ENCODE measurements at places on chromosomes 2 and 18.

- DNase-seq: no peak
Observed at GRCh38 chr2:120625865-120626560, 109.7 kb upstream of the GLI2 start.

DNA sequence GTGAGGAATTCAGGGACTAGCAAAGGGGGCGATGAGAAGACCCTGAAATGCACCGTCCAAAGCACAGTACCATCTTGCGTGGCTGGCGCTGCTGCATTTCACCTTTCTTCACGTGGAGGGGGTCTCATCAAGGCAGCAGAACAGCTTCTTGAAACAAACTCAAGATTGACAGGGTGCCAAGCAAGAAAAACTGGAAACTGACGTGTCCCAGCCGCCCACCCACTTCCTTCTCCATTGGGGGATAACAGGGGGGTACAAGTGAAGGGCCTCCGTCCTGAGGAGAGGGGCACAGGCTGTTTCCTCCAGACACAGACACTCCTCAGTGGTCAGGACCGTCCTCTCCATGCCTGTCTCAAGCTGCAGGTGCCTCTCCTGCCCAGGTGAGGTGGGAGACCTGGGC lies 32.5 kb downstream of the HDAC4 start:
- no peak for DNase-seq

DNA sequence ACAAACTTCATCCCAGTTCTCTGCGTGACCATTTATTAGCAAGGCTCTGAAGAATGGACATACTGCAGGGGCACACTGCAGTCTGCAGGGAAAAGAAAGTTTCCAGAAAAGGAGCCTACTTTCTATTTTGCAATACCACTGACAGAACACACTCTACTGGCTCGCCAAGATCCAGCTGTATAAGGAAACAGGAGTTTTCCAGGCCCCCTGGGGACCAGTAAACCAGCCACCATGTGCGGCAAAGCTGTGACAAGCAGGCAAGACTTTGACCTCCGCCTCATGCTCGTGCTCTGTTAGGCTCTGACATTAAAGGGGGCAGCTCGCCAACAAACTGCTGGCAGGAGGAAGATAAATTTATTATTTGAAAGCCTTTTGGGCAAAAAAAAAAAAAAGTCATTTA lies 67.3 kb downstream of the CCBE1 start:
- no peak for DNase-seq

DNA sequence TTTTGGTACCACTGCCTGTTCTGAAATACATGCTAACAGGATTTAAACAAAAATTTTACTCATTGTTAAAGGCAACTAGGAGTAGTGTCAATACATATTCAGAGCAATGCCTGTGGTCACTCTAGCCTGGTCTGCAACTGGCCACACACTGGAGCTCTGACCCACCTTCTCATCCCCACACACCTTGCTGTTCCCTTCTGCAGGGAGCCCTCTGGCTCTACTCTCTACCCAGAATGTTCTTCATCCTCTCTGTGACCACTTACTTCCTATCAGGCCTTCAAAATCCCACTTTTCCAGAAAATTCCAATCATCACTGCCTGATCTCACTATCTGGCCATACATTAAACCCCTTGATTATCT lies 102.3 kb upstream of the NFU1 start:
- DNase-seq: no peak

DNA sequence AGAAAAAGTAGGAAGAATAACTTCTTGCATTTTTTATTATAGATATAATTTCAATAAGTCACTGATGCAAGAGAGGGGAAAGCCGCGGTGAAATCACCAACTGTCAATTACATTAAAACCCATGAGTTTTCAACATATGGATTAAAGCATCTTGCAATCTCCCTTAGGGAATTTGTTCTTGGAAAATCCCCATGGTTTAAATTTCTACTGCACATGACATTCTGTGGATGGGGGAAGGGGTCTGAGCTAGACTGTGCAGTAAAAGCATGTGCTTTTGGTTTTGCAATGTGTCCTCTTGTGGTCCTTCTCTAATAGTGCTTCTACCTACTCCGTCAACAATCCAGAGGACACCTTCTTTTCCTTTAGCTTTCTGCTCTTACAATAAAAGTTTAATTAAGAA lies 894.0 kb downstream of the DCDC2C start:
- no peak for DNase-seq

DNA sequence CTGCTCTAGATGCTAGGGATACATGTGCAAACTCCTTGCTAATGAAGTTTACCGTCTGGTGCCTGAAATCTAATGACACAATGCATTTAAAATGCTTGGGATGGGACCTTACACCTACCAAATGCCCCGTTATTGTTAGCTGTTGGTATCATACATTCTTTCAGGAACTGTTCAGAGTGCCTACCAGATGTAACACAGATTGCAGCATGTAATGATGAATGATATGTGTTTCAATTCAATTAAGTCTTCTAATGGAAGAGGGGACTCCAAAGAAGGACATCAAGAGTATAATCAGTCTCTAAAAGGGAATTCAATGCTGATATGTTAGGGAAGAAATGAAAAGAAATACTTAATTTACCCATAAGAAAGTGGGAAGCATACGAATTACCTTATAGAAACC lies 3.2 kb downstream of the LYPD6 start:
- no peak for DNase-seq

DNA sequence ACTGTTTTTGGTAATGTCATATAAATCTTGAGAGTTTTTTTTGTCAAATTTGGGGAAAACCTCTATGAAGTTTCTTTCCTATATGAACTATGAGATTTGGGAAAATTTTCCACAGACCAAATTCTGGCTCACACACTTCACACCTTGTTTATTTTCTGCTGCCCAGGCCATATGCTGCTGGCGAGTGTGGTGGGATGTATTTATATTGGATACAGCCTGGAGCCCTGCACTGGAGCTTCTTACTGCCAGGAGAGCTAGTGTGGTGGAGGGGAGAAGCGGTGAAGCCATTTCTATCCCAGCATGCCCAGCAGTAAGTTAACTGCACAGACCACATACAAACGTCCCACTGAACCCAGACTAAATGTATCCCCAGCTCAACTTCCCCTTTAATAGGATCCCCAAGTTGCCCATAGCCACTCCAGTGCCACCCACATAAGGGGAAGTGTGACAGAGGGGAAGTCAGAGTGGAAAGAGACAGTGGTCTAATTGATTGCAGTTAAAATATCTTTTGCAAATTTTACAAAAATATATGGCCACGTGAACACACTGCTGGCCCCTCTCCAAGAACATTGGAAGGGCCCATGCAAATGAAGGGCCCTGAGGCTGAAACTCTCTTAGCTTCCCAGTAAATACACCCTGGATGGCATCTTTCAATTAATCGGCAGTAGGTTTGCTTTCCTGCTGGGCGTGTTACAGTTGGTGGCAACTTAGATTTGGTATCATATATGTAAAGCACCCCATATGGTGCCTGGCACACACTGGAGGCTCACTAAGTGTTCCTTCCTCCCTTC lies 146.6 kb upstream of the ITGA6 start:
- DNase-seq: no peak

- no peak for DNase-seq
Observed at GRCh38 chr18:71797554-71797953, 746.6 kb downstream of the CBLN2 start.

DNA sequence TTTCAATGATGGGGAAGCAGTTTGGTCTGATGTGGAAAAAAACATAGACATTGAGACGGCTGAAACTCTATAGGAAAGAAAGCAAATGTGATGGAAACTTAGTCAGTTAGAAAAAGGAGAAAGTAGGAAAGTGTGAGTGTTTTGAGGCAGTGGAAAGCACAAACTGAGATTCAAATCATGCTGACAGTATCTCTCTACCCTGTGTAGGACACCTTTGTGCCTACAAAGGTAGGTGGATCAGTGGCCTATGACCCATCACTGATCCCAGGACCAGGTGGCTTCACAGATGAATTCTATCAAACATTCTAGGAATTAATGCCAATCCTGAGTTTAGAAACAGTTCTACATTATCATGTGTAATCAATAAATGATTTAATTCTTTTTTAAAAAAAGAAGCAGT lies 57.1 kb downstream of the CD226 start:
- no peak for DNase-seq

DNA sequence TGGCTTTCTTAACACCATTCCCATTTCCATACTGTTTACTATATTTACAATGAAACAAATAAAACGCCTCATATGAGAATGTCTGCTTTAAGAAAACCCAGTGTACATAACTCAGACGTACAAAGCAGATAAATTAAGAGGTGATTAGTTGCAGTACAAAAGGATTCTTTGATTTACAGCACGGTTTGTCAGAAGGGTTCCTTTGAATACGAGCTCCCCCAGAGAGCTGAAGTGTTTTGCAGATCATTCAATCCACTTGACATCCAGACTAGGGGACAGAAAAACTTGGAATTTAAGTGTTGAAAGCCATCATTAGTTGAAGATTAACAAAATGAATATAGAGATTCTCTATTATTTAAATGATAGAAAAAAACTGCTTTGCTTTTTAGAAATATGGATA lies 72.5 kb downstream of the RAPGEF4 start:
- DNase-seq: no peak

- no peak for DNase-seq
Observed at GRCh38 chr2:40448476-40449079, 3.3 kb downstream of the SLC8A1 start.

GRCh38 chr2:150878356-150878755 lies 383.3 kb downstream of the RBM43 start:
- DNase-seq: no peak

DNA sequence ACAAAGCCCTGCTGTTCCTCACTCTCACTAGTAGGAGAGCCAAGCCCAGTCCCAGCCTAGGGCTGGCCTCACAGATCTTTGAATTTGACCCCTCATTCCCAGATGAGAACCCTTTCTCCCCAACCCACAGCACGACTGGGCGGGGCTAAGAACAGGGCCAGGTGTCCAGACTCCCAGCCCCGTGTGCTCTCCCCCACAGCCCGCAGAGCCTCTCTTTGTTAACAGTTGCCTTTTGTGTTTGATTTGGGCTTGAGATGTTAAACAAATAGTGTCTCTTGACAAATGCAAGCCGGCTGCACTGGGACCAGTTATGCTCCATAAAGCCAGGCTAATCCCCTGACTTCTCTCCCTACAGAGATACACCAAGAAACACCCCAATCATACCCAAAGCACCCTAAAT lies 4.7 kb upstream of the KCNK3 start:
- no peak for DNase-seq

- DNase-seq: no peak
Observed at GRCh38 chr2:88596141-88596830, 31.0 kb downstream of the EIF2AK3 start.

GRCh38 chr2:81481242-81481993 lies 1176.9 kb upstream of the LRRTM1 start:
- no peak for DNase-seq

DNA sequence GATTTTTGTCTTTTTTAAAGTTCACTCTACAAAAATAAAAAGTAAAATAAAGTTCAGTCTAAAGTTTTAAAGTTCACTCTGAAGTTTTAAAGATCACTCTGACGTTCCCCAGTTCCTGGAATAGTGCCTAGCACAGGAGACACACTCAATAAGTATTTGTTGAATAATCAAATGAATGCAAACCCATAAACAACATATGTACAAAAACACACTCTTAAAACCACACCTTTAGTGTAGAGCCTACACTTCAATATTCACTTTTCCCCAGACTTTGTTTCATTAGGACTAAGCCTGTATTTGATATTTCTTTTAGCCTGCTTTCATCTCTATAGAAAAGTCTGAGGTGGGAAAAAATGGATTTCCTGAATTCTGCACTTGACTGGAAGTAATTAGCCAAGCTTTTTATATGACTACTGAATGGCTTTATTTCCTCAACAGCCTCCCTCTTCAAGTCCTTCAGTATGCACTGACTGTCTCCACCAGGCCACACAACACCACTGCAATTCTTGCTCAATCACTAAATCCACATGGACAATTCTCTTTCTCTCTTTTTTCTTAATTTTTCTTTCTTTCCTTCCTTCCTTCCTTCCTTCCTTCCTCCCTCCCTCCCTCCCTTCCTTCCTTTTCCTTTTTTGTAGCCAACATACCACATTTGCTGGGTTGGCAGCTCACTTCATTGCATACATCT lies 104.6 kb downstream of the SS18 start:
- no peak for DNase-seq

DNA sequence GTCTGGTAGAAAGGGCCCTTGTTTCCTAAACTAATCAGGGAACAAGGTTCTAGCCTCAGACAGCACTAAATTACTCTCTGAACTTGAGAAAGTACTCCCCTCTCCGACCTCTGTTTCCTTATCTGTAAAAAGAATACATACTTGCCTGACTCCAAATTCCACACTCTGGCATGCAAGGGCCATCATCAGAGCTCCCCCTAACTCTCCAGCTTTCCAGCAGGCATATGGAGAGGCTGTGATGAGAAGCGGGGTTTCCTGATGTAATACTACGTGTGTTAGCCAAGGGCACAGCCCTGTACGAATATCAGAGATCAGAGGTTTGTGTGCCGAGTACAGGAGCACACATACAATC lies 1.8 kb upstream of the EVA1A start:
- DNase-seq: no peak

- no peak for DNase-seq
Observed at GRCh38 chr18:48293954-48294898, 115.0 kb downstream of the ZBTB7C start.

GRCh38 chr18:44935455-44935854 lies 254.8 kb downstream of the SETBP1 start:
- no peak for DNase-seq

DNA sequence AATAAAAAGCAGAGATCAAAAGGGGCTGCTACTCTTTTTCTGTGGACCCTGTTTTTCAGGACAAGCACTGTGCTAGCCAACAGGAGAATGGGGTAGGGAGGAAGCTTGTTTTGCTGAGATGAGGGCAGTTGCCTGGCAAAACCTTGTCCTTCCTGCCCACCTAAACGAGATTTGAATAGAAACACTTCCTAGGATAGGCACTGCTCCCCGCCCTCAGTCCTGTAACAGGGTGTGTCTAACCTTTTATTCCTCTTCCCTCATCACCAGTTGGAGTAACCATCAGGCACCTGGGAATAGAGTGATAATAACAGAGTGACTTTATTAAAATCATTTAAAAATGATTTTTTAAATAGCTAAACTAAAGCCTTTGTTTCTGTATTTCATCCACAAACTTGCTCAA lies 368.8 kb downstream of the LNPK start:
- DNase-seq: no peak

DNA sequence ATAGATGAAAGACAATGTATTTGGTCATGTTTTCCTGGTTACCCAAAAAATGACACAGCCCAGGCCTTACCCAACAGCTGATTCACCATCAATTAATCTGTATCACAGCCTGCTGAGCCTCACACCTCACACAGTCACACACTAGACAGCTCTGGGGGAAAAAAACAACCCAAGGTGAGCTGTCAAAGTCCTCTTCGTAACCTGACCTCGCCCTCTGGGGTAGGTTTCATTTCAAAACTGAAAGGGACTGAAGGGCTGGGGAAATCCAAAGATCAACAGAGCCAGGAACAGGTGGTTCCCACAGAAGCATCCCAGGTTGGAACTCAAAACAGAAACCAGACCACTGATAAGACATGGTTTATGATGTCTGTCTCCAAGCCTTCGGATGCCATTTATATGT lies 18.2 kb upstream of the PCBP1 start:
- DNase-seq: no peak
